ENCODE measurements at places on chromosomes 5 and 9. TPM values are rescaled to one million over a fixed set of nuclear protein-coding genes. Genes with fewer than 3 reads are reported as not detected.

DNA sequence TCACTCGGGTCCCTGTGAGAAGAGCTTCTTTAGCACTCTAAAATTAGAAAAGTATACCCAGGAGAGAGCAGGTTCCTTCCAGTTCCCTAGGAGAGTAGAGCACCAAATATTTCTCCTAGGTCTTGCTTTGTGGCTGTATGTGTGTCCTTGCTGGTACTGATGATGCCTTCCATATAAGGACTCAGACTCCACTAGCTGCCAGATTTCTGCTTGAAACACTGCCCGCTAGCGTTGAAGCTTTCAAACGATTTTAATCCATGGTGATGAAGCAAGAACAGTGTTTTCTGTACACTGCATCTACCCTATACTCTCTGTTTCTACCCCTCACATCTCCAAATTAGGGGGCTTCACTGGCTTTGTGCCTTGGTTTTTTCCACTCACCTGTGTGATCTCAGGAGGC, 2.4 kb upstream of the SMC2 start:
- H3K27ac ChIP-seq = no peak overlapping the region
- no peaks in the 10 kb centered on the region for H3K27me3 ChIP-seq
- peaks cover 31% of the 10 kb centered on the region for H3K4me1 ChIP-seq
- no peaks in the 10 kb centered on the region for H3K36me3 ChIP-seq
- peak overlapping the region; percentile 27 for H3K4me3 ChIP-seq

GRCh38 chr5:137372016-137372772, 126.9 kb downstream of the SPOCK1 start:
- H3K36me3 ChIP-seq = no peaks in the 10 kb centered on the region
- H3K4me1 ChIP-seq = peaks cover 9% of the 10 kb centered on the region
- DNase-seq = no peak
- no peak overlapping the region for H3K27ac ChIP-seq
- no peak overlapping the region for H3K4me3 ChIP-seq

DNA sequence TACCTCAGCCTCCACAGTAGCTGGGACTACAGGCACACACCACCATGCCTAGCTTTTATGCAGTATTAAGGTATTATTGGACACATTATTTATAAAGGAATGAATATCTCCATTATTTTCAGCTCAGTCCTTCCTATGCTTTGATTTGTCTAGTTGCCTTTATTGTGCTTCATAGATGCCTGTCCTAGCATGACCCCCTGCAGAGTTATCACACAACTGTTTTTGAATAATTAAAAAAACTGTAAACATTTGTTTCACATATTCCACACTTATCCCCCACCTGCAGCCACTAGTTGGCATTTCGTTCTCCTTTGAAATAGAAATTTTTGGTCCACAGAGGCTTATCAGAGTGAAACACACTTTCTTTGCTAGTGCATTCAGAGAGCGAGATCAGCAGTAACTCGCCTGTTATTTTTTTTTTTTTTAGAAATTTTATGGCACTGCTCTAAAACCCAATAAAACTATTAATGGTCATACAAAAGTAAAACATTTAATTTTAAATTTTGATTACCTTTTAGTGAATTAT, 151.8 kb upstream of the RASA1 start:
- peaks cover 9% of the 10 kb centered on the region for H3K4me1 ChIP-seq
- no peak overlapping the region for H3K4me3 ChIP-seq
- H3K27ac ChIP-seq = no peak overlapping the region
- DNase-seq = no peak
- H3K36me3 ChIP-seq = no peaks in the 10 kb centered on the region
- H3K27me3 ChIP-seq = no peaks in the 10 kb centered on the region

The KIF4B gene
- not detected for total RNA-seq

DNA sequence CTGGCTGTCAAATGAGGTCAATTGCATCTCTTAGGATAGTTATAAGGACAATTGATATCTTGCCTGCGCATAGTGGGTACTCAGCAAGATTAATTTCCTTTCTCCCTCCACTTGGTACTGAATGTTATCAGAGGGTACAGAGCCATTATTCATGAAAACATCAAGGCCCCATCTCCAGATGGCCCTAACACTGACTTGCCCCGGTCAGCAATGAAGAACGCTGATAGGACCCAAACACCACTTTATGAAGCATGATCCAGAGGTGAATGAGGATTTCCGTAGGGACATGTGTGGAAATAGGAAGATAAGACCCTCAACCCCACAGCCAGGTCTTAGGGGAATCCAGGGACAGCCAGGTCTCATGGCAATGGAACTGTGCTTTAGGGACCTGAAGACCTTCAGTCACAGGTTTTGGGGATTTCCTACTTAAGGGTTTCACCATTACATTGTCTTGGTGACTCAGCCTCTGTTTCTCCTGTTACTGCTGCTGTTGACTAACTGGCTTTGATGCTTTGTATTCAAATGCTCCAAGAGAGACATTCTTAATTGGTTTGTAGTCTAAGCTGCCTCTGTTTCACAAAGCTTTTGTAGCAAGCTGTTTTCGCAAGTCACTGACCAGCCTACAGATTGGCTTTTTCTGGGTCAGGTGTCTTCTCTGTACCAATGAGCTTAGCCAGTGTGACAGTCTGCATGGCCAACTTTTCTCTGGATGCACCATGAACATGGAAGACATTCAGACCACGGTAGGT, 35.3 kb upstream of the IQGAP2 start:
- no peaks in the 10 kb centered on the region for H3K36me3 ChIP-seq
- no peak overlapping the region for H3K4me3 ChIP-seq
- no peaks in the 10 kb centered on the region for H3K4me1 ChIP-seq
- DNase-seq = no peak

- H3K4me3 ChIP-seq = no peak overlapping the region
- no peaks in the 10 kb centered on the region for H3K27me3 ChIP-seq
- DNase-seq = no peak
These were observed 119.6 kb upstream of the FST start for GRCh38 chr5:53360811-53361210.

DNA sequence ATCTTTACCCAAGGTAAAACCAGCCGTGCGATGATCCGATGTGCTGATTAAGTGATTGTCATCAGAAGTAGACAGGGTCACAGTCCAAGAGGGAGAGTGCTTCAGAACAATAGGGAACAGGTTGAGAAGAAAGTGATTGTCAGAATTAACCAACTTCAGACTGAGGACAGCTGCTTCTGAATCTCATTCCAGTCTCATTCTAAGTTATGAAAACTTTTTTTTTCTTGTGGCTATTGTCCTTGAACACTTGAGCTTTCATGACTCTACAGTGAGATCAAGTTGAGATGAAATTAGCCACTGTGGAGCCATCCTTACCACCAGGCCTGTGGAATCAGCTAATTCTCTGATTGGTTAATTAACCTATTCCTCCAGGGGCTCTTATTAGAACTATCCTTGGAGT, 159.9 kb upstream of the WWC1 start:
- H3K27ac ChIP-seq = no peak overlapping the region
- H3K27me3 ChIP-seq = no peaks in the 10 kb centered on the region
- no peaks in the 10 kb centered on the region for H3K36me3 ChIP-seq
- H3K4me3 ChIP-seq = no peak overlapping the region

DNA sequence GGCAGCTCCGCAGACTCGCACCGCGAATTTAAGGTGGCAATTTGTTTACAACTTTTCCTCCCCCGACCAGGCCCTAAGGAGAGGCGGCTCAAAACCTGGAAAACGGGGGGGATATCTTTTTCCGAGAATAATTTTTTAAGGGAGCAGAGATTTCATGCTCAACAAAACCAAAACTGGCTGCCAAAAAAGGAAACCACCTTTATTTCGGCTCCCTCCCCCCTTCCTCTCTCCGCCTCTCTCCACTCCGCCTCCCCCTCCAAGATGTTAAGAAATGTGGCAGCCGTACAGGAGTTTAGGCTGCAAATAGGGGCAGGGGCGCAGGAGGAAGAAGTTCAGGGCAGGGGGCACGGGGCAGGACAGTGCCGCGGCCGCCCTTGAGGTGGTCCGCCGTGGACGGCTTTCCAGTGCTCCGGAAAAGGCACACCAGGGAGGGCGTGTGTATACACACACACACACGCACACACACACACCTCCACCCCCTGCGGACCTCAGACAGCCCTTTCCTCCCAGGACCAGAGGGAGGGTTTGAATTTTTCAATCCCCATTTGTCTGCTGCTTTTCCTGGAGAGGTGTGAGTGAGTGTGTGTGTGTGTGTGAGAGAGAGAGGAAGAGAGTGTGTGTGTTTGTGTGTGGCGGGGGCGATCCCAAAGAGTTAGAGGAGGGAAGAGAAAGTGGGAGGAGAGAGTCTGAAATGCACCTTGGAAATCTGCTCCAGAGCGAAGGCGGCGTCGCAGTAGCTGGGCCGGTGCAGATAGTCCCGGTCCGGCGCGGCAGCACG, 9.1 kb downstream of the PTCH1 start:
- no peaks in the 10 kb centered on the region for H3K27me3 ChIP-seq
- no peak for DNase-seq
- H3K27ac ChIP-seq = peak overlapping the region; percentile 83
- H3K4me1 ChIP-seq = peaks cover 31% of the 10 kb centered on the region
- no peaks in the 10 kb centered on the region for H3K36me3 ChIP-seq

- no peaks in the 10 kb centered on the region for H3K4me1 ChIP-seq
- DNase-seq = no peak
- H3K36me3 ChIP-seq = no peaks in the 10 kb centered on the region
- H3K27me3 ChIP-seq = no peaks in the 10 kb centered on the region
- no peak overlapping the region for H3K27ac ChIP-seq
These were observed 2.8 kb upstream of the ENTREP1 start for GRCh38 chr9:69322256-69322655.

The LVRN gene
- 0.92 TPM for total RNA-seq

- H3K4me3 ChIP-seq = no peak overlapping the region
- no peak for DNase-seq
- H3K27me3 ChIP-seq = no peaks in the 10 kb centered on the region
- no peaks in the 10 kb centered on the region for H3K36me3 ChIP-seq
These were observed 326.9 kb downstream of the SPOCK1 start for GRCh38 chr5:137172258-137172657.

DNA sequence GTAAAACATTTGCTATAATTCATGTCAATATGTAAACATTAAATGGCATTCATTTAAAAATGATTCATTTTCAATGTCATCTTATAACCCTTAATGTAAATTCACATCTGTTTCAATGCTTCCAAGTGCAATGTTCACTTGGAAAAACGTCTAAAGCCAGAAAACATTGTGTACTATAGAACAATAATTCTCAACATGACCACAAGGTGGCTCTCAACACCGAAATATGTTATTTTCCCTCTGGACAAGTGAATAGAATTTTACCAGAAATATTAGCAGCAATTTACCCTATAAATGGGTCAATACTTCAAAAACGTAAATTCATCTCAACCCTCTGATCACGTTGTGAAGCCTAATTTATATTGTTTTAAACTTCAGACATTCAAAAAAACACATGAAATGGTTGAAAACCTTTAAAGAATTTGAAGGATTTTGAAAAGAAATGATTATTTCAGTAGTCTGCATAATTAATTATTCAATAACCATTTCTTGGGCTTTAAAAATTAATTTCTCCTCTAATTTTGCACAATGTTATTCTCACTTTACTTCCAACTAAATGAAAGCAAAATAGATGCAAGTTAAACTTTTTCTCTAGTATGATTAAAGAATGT, 11.0 kb downstream of the CDH10 start:
- no peaks in the 10 kb centered on the region for H3K36me3 ChIP-seq
- H3K27me3 ChIP-seq = no peaks in the 10 kb centered on the region
- H3K27ac ChIP-seq = no peak overlapping the region
- no peak for DNase-seq
- H3K4me3 ChIP-seq = no peak overlapping the region

The DMRT3 gene
- 0.28 TPM for total RNA-seq
